Left forelimb (tissue), 1 donor: ENCODE measurements at places on chromosomes 12 and 14.

GRCh38 chr12:4791497-4791896 lies 71.3 kb downstream of the GALNT8 start:
- DNase-seq, result no peak

DNA sequence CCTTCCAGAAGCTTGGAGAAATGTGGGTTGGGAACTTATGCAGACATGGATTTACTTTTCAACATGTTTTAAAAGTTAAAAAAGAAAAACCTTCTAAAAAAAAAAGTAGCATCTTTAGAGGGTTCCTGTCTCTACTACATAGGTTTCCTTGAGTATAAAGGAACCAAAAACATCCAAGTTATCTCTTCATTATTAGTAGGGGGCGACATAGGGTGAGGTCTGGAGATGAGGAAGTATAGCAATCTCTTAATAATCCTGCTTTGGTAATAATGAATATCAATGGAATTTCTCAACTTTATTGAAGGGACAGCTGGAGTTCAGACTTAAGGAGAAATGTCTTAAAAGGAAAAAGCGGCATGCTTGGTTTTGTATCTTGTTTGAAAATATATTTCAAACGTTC lies 6.5 kb upstream of the PLXNC1 start:
- DNase-seq, result no peak

GRCh38 chr12:30420561-30420960 lies 275.1 kb downstream of the IPO8 start:
- no peak for DNase-seq

- DNase-seq, result no peak
Observed at GRCh38 chr12:130829391-130830245, 9.4 kb downstream of the STX2 start.

- no peak for DNase-seq
Observed at GRCh38 chr12:92089559-92089958, 56.1 kb downstream of the BTG1 start.

- no peak for DNase-seq
Observed at GRCh38 chr12:20493934-20494333, 125.6 kb downstream of the PDE3A start.

DNA sequence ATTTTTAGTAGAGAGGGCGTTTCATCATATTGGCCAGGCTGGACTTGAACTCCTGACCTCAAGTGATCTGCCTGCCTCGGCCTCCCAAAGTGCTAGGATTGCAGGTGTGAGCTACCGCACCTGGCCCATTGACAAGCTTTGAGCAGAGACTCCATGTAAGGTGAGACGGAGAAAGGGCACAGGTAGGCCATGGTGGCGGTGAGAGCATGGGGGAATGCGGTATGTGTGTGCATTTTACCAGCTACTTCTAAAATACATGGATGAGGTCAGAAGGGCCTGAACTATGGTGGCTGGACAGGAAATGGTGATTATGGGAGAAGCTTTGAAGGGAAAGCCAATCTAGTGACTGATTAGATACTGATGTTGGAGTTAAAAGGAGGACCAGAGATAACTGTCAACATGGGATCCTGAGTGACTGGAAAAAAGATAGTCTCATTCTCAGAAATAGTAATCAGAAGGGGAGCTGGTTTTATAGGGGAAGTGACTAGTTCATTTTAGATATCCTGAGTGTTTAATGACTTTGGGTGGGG lies 21.9 kb upstream of the PTPRB start:
- no peak for DNase-seq

DNA sequence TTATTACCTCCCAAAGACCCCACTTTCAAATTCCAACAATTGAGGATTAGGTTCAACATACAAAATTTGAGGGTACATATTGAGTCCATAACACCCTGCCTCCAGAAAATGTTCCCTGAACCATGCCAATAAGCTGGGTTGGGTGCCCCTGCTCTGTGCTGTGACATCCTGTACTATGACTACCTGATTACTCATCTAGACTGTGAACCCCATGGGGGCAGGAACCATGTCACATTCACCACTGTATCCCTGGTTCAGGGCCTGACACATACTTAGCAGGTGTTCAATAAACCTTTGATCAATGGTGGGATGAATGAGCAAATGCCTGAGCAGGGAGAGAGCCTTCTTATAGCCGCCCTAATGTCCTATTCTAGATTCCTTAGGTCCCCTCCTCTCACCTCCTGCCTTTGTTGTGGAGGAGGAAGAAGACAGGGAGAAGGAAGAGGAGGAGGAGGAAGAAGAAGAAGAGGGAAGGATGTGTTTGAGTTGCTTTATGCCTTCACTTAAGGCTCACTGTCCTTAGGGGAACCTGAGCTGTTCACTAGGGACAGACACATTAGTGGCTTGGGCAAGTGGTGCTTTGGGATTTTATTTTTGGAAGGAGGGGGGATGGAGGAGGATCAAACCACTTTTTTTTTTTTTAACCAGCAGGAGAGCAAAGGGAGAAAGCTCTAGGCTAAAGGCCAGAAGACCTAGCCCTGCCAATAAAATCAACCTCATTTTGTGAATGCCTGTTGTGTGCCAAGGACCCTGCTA lies 21.3 kb downstream of the GPR68 start:
- no peak for DNase-seq

GRCh38 chr12:67354966-67355365 lies 85.8 kb downstream of the CAND1 start:
- DNase-seq, result no peak
